Kasumi-1 (cell line): ENCODE measurements at places on chromosomes 2 and 18.

DNA sequence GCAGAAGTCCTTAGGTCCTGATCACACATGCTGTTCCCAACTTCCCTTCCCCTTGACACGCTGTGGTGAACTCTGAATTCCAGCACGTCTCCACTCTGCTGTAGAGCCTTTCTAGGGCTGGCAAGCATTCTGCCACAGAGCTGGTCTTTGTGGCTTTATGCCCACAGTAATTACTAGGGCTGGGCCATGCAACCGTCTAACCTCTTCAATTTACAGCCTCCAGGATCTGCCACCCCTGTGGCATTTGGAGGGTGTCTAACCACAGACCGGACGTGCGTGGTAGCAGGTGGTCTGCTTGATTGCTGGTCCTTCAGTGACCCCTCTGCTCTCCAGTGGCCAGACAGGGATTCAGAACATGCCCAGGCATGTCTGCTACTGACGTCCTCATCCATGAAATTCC, 43.1 kb upstream of the TGFA start:
- no peak for DNase-seq

DNA sequence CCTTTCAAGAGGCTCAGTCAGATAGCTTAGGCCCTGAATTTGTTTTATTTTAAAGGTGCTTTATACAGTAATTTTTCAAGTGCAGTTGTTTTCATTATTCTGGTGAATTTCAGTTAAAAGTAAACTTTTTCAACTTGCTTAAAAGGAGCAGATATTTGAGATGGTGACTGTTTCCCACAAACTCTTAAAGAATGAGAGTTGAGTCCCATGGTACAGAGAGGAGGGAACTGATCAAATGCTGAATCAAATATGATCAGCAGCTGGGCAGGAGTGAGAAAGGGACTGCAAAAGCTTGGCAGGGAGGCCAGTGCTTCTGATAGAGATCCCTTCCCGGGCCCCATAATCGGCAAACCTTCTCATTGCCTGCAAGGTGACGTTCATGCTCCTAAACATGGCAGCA, 91.2 kb downstream of the KCNS3 start:
- no peak for DNase-seq

DNA sequence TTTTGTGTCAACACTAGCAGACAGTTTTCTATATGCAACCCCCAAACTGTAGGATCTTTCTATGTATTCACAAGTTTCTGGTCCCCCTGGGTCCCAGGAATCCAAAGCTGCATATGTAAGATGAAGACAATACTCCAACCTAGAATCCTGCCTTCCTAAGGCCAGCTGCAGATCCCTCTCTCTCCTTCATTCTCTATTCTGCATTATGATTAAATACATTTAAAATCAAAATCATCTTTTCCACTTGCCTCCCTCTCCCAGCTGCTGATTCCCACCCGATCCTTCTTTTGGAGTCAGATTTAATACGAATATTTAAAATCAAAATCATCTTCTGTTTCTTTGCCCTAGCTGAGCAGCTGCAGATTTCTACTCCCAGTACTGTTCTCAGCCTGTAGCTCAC, 783.0 kb upstream of the ZEB2 start:
- DNase-seq = no peak

DNA sequence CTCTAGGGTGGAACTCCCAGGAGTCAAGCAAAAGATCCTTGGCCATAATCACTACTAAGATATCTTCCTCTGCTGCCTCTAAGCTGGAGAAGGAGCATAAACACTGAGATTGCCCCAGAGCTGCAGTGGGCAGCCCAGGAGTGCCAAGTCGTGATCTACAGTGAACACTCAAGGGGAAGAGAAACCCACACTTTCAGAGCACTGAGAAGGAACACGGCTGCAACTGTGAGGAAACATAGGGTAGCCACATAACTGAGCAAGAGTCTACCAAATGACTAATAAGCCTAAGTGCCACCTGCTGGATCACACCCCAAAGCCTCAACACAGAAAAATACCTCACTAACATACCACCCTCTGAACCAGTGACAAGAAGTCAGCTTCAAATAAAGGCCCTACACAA, 79.6 kb upstream of the RAB12 start:
- no peak for DNase-seq

GRCh38 chr2:51624995-51625394, 593.1 kb upstream of the NRXN1 start:
- no peak for DNase-seq

GRCh38 chr2:135820003-135820618, 16.9 kb downstream of the LCT start:
- peak; percentile 74 for DNase-seq

DNA sequence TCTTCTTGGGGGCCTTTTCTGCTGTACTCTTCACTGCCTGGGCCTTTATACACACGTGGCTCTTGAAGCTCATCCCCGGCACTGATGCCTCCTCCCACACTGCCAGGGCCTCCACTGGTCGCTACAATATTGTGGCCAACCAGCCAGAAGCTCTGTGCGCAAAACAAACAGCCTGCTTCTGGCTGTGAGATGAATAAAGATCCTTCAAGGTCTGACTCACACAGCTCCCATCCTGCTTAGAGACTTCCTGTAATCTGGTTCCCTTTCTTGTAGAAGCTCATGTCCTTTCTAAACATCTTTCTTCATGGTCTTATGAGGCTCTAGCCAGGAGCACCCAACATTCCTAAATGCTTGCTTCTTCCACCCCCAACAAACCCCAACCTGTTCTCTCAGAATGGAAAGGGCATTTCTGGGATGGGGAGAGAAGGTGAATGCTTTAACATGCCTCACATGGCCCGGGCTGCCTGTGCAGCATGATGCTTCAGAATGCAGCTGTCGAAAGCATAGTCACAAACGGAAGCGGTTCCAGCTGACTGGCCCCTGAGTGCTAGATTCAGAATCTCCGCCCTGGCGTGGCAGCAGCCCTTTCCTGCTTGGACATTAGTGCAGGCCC, 24.6 kb downstream of the NRP2 start:
- DNase-seq = peak; percentile 82

- no peak for DNase-seq
These were observed 437.6 kb downstream of the ZEB2 start for GRCh38 chr2:144082327-144082726.
